ENCODE measurements at places on chromosomes 6 and 20.

DNA sequence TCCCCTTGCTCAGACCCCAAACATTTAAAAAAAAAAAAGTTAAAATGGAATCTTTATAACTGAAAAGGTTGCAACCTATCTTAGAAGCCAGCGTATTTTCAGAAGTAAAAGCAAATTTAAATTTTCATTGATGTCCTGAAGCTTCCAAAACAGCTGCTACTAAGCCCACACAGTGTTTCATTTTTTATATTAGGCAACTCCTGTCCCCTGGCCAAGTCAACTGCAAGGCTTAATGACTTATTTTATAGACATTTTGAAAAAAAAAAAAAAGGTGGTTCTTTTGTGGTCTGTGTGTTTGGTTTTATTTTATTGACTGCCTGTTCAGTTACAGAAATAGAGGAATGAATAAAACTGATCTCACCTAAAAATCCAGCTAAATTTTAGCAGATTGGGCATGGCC is 13.0 kb downstream of the CFAP61 start:
- DNase-seq, result no peak

DNA sequence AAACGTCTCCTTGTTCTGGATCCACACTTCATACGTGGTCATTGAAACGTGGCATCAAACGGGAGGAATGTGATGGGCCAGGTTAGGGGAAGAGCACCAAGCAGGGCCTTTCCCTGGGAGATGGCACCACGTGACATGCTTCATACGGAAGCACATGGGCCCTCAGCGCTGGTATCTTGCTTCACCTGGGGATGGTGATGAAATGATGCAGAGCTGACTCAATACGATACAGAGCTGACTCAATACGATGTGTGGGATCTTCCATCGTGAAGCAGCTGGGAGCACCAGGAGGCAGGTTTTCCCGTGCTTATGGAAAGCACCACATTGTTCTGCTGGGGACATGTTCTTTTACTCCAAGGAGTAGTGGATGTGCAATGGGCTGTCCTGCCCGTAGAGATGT is 22.5 kb upstream of the TAGAP start:
- no peak for DNase-seq

GRCh38 chr20:31642837-31643236 is 5.1 kb downstream of the COX4I2 start:
- no peak for DNase-seq

DNA sequence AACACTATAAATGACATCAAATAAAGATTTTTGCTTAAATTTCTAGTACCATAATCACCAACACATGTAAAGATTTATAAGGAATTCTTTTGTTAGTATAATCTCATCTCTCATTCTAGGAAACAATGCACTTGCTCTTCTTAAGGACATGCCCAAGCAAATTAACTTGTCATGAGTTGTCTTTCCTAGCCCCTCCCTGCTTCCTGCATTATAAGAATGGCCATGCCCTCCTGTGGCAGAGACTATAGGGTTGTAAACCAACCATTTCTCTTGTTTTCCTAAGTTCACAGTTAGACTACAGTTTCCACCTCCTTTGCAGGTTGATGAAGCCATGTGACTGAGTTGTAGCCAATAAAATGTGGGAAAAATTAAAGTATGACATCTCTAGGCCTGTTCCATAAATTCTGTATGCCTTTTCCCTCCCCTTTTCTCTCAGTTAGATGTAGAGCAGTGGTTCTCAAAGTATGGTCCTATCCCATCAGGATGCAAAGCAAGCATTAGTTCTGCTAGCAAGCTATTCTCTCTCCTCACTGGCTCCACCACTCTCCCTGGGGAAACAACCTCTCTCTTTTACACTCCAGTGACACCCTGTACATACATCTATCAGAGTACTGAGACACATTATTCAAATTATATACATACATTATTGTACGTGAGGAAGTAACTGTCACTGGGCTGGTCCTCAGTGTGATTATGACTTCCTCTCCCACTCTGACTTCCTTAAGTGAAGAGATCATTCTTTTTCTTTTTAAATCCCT is 295.0 kb downstream of the PKHD1 start:
- no peak for DNase-seq

DNA sequence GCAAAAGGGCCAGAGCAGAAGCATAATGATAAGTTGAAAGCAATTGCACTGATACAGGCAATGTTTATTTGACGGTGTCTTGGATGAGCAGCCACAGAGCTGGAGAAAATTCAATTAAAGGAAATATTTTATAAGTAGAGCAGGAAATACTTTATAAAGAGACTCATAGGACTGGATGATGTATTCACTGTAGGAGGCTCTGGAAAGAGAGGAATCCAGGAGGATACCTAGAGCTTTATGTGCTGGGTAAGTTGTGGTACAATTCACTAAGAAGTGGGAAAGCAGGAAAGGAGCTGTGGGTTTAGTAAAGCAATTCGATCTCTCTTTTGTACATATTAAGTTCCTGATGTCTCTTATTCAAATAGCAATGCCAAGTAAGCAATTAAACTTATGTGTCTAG is 86.3 kb downstream of the C6orf118 start:
- DNase-seq, result no peak

DNA sequence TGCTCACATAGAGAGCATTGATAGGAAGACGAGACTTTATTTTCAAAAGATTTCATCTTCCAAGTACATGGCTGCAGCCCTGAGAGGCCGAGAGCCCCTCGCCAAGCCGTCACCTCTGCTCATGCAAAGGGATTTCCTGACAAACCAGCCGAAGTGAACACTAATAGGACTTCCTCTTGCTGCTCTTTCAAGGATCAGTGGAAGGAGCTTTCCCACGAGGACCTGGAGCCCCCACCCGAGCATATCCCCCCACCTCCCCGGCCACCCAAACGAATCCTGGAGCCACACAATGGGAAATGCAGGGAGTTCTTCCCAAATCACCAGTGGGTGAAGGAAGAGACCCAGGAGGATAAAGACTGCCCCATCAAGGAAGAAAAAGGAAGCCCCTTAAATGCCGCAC is 69.3 kb downstream of the PTPN1 start:
- no peak for DNase-seq

GRCh38 chr20:40776466-40777457 is 87.7 kb upstream of the MAFB start:
- DNase-seq, result no peak

DNA sequence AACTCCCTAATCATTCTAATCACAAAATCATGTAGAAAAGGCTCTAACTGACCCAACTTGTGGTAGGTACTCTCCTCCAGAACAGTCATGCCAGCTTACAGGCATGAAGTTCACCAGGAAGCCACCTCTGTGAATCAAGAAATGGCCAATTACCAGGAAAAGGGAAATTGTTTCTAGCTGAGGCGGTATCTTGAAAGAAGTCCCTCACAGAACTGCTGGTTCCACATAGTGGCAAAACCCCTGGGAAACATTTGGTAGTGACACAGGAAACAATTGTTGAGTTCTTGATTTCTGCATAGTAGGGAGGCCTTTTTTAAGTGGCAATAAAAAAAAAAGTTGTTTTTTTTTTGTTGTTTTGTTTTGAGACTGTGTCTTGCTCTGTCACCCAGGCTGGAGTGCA is 3.4 kb upstream of the ZHX3 start:
- DNase-seq, result no peak

- DNase-seq, result no peak
These were observed 45.3 kb upstream of the SMIM8 start for GRCh38 chr6:87277123-87277522.

DNA sequence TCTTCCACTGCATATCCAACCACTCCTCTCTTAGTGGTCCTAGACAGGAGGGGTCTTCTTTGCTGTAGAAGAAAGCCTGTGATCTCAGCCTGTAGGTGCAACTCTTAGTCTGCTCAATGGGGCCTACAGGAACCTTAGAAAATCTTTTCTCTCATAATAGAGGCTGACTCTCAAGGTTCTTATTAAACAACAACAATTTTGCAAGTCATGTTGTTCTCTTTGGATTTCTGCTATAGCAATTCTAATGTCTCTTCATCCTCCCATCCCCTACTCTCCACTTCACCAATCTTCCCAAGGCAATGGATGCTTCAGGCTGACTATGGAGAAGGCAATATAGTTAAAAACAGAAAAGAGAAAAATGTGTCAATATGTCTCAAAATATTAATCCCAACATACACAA is 40.8 kb upstream of the SPTLC3 start:
- DNase-seq, result no peak

DNA sequence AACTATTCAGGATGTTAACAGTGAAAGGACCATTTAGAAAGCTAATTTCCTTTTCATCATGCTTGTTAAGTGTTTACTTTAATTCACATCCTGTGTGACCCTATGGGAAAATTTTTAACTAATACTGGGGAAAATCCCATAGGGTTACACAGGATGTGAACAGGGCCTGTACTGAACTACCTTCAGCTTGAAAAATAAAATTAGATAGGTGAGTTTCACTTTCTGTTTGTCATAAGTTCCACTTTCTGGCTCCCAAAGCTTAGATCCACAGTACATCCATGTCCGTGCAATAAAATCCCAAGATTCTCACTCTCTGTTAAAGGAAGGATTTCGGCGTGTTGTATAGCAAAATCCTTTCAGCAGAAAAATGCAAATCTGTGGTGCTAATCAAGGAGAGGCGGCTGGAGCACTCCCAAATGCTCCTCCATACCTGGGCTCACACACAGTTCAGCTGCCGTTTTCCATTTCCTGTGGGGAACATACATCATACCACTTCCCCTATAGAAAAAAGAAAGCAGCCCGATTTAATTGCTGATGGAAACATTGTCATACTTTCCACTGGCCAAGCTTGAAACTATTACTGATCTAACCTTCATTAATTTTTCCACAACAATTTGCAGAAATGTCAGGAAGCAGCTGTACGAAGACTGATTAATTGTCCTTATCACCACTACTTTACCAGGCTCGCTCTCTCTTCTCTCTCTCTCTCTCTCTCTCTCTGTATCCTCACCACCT is 125.2 kb downstream of the HIVEP2 start:
- DNase-seq, result peak; percentile 38

GRCh38 chr20:52766645-52767435 is 205.3 kb upstream of the TSHZ2 start:
- no peak for DNase-seq

- no peak for DNase-seq
These were observed 317.5 kb upstream of the MOCS1 start for GRCh38 chr6:40251637-40252300.

DNA sequence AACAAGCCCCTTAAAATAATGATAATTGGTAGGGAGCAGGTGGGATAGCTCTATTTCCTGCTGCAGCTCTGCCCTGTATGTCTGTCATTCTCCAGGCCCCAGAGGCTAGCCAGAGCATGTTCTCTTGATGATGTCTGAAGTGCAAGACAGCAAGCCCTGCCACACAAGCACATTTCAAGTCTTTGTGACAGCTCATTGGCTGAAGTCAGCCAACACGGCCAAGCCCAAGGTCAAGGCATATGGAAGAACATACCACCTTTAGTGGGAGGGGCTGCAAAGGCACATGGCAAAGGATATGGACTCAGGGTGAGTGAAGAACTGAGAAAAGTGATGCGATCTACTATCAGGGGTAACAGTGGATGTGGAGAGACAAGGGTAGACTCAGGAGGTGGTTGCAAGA is 116.1 kb downstream of the PRND start:
- no peak for DNase-seq
